ENCODE measurements at places on chromosomes 5 and 9.

- DNase-seq, result no peak
Observed at GRCh38 chr9:82134010-82134409, 145.4 kb downstream of the SPATA31D1 start.

DNA sequence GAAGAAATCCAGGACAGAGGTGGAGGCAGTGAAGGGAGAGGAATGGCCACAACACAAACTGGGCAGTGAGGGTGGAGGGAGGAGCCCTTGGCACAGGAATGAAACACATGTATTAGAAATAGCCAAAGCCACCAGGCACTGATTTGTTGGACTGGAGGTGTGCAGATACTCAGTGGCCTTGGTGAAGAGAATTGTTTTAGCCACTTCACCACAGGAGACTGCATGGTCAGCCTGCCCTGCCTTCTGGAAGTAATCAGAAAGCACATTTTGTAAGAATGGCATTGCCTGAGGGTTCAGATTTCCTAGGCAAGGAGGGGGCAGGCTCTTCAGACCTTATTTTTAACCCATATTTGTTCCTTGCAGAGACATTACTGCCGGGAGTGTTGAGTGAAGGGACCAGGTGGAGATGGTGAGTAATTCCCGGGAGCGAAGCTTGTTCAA is 2.2 kb downstream of the SGCD start:
- DNase-seq, result no peak

DNA sequence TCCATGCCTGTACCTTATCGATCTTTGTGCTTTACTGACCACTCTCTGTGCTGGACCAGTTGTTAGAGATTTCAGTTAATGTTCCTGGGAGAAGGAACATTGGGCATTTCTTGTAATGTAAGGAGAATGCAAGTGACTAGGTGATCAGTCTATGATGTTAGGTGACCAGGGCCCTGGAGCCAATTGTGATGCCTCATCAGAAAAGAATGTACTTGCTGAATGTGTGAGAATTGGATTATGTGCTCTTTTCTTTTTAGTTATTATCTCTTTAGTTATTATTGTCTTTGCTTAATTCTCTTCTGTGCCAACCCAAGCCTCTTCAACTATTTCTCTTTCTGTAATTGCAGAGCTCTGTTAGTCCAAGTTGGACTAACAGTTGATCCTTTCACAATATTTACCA is 92.9 kb downstream of the LRRC70 start:
- no peak for DNase-seq

DNA sequence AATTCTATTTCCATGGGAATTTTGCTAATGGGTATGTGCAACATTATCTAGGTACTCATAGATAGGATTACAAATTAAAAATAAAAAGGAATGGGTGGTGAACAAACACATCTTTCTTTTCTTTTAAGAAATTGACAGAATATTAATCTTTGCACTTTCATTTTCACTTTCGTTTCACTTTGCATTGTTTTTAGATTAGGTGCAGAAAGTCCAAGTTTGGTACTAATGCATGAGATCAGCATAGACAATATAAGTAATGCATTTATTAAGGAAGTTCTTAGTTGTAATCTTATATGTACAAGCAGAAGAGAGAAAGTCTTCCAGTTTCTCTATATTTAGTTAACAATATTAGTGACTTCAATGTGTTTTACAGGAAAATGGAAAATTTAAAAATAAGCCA is 196.5 kb downstream of the COMMD10 start:
- DNase-seq, result no peak

GRCh38 chr5:128695791-128696530 is 157.9 kb upstream of the FBN2 start:
- no peak for DNase-seq

DNA sequence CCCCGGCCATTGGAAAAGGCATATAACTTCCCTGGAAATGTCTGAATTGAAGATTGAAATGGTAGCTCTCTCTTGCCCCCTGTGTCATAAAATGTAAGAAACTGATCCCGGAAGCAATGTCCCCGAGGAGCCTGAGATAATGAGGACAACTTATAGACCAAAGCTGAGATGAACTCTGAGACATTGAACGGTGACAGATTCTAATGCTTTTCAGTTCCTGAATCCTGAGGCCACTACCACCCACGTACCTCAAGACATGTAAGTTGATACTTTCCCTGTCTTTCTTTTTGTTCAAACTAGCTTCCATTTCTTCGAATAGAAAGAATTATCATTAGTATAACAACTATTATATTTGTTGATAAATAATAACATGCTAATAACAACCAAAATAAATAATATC is 51.0 kb downstream of the KIF4B start:
- no peak for DNase-seq

GRCh38 chr5:178553517-178553916 is 36.7 kb downstream of the COL23A1 start:
- no peak for DNase-seq

DNA sequence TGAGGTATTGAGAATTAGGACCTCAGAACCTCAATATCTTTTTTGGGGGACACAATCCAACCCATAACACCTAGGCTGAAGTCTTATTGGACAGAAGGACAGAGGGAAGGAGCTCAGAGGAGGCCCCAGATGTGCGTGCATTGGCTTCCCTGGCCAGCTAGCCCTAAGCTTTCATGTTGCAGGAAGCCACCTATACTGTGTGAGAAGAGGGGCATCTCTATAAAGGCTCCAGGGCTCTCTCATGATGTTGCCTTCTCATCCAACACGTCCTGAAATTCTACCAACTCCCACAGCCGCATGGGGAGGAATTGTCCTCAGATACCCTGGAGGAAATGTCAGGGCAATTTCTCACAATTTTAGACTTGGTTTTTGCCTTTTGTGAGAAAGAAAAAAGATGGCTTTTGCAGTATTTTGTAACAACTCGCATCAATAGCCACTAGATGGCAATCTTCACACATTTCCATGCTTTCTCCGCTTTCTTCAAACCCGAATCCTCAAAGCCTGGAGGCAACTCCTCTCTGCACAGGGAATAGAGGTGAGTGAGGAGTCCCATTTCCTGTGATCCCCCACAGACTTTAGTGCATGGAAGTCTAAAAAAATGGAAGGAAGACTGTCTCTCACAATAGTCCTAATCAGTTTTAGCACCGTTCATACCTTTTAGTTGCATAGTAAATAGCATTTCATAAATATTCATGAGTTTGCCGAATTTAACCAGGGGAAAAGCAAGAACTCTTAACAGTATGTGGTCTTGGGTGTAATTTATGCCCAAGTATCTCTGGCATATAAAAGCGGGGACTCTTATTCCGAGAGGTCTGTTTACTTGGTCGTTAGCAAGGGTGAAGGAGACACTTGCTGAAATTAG is 7.4 kb upstream of the PPP3R2 start:
- DNase-seq, result peak; percentile 47

- DNase-seq, result no peak
Observed at GRCh38 chr9:124723352-124723751, 47.8 kb downstream of the NR6A1 start.

- DNase-seq, result no peak
Observed at GRCh38 chr5:50766462-50766861, 100.0 kb downstream of the PARP8 start.

DNA sequence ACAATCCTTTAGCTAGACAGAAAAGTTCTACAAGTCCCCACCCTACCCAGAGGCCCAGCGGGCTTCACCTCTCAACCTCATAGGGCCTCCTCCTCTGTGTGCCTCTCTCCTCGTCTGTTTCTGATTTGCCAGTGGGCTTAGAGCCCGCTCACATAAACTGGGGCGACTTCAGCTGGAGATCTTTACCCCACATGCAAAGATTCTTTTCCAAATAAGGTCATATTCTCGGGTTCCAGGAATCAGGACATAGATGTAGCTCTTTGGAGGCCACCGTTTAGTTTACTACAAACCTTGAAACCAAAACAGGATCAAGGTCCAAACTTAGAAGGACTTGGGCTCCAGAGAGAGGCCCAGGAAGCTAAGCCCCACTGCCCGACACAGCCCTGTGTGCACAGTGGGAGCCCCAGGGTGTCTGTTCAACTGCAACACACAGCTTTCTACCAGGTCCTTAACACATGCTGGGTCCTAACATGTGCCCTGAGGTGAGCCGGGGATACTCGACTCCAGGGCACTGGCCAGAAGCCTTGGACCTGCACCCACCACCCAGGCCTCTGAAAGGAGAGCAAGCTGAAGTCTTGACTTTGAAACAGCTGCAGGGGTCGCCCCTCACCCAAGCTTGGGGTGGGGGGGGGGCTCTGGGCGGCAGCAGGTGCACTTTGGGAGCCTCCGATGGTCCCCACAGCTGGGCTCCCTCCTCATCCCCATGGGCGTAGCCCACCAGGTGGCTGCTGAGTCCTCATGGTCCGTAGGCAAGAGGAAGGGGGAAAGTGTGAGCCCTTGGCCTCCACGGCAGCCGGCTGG is 26.8 kb upstream of the SLC12A7 start:
- no peak for DNase-seq

DNA sequence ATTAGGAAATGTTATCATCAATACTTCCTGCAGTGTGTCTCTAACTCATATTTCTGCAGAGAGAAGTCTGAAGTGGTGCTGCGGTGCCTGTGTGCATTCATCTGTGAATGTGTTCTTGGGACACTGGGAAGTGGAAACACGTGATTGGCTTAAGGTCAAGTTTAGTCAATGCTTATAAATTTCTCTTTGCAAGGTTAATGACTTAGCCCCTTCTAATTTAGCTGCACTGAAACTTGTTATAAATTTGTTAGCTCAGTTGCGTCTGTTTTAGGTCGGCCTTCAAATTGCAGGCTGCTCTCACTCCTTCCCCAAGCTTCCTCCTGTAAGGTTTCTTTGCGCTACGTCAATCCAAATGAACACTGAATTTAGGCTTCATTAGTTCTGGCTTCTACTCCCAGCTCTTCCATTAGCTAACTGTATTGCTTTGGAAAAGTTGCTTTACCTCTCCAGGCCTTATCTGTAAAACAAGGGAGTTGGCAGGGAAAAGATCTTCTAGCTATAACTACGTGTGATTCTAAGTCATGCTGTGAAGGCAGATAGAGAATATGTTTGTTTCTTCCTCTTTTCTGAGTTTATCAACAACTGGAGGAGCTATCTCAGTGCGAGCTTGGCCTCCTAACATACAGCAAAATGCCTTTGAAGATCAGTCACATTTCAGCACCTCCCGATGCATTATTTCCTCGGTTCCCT is 341.8 kb downstream of the NFIB start:
- DNase-seq, result no peak

DNA sequence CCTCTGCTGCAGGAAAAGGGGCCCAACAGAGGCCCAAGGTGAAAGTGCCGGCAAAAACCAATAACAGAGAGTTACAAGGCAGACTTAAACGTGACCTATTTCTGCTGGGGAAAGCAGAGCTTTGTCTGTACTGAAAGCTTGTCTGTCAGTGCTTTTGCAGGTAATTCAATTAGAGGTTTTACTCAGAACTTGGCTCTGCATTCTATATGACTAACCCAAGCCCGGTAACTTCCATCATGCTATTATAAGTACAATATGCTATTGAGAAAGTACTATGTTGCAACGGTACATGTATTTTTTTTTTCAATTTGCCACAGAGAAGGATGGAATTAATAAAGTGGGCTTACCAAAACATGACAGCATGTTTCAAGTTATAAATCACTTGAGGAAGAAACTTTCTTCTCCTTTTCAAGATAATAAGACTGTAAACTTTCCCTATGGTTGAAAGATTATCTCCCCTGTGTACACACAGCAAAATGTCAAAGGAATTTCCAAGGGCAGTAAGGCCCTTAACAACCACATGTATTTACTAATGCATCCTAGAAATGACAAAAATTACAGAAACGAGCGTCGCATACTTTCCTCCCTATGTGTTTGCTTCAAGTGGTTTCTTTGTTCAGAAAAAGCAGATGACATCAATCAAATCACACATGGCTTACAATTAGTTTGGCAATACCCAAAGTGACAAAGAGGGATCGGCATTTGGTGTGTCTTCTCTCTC is 282.4 kb downstream of the EFNA5 start:
- DNase-seq, result peak; percentile 87

DNA sequence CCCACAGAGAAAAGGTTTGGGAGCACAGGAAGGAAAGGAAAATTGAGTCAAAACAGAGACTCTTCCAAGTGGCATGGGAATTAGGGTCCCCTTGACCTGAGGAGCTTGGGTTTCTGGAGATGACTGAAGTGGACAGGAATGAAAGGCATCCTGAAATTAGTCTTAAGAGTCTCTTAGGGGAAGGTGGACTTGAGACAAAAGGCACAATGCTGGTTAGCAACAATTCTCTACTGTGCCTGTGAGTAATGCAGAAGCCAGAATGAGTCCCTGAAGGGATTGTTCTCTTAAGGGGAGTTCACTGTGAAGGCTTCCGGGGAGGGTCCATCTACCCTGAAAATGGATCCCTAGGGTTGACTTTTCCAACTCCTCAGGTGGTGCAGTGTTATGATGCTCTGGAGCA is 58.4 kb upstream of the FOXE1 start:
- peak; percentile 69 for DNase-seq

DNA sequence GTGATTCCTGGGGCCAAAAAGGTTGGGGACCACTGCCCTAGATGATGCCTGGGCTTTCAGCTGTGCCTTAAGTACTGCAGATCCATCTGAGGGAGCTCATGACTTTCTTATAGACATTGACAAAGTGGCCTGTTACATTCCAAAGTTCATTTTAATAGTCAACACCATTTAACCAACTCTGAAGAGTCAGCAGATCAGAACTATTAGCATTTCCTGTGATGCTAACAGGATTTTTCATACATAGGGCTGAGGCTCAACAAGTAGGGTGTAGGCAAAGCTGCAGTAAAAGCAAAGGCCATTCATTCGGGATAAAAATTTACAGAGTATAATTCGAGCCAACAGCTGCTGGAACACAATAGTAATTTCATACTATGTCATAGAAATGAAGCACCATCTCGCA is 105.4 kb downstream of the LPAR1 start:
- peak; percentile 53 for DNase-seq

DNA sequence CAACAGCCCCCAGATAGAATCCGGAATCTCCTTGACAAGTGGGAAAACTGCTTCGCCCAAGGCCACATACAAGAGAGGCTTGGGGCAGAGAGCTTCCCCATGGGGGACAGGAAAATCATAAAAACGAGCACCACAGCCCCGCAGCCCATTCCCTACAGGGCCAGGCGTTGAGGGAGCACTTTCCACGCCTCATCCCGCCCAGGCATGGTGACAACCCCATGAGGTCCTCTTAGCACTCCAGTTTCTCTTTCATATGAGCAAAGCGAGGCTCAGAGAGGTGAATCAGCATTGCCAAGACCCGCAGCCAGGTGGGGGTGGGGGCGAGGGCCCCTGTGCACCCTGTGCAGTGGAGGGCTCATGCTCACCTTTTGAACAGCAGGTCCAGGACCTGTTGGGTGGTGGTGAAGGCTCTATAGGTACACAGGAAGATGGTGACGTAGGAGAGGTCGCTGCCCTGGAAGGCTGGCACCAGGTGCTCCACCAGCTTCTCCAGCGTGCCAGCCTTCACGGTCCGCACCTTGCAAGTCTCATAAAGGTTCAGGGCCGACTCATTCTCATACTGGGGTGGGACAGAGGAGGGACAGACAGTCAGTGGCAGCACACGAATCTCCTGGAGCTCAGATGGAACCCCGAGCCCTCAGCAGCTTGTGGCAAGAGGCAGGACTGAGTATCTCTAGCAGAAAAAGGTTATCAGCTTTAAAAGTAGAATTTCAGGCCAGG is 10.9 kb downstream of the RALGDS start:
- DNase-seq, result no peak
